ENCODE measurements at places on chromosomes 12 and 14.

GRCh38 chr12:109870648-109871047 is 9.7 kb downstream of the GLTP start:
- no peak for DNase-seq

DNA sequence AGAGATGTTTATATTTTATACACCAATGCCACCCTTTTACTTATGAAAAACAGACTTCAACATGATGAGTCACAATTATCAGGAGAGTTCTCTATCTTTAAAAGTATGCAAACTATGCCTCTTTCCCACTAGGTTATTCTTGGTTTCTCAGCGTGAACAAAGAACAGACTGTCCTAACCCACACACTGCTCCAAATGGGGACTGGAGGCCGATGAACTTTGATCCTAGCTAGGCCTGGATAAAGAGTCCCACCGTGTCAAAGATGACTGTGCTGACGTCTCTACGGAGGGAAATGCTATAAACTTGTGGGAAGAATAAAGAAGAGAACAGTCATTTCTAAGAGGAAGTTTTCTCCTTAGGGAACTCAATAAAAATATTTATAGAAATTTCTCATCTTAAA is 160.1 kb downstream of the EPS8 start:
- no peak for DNase-seq

GRCh38 chr12:39459027-39459434 is 16.1 kb upstream of the KIF21A start:
- DNase-seq, result no peak

DNA sequence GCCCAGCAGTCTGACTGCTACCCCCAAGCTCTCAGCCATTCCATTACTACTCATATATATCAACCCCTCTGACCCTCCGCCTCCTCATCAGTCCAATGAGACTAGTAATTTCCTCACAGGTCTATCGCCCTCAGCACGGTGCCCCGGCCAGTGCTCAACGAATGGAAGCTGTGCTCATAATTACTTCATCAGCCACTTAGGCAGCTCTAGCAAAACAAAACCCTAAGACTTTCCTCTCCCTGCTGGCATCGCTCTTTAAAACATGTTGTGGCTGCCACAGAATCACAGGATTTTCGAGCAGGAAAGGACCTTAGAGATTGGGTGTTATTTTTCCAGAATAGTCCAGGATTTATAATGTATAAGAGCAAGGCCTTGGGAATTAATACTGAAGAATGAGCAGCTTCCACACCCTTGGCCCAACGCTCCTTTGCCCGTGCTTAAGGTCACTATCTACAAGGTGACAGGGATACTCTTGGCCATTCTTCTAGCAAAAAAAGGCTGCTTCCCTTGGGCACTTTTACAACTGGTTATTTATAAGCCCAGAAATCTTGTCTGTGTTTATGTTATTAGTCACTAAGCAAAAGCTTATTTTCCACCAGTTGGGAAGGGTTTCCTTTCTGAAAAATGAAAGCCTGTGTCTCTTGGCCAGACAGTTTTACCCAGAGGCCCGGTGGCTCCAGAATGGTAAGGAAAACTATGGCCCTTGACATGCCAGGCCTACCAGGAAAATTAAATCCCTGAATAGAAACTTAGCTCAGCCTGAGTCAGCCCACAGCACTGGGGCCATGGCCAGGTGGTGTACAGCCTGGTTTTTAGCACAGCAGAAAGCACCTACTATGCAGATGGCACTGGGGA is 47.9 kb downstream of the NUAK1 start:
- no peak for DNase-seq

DNA sequence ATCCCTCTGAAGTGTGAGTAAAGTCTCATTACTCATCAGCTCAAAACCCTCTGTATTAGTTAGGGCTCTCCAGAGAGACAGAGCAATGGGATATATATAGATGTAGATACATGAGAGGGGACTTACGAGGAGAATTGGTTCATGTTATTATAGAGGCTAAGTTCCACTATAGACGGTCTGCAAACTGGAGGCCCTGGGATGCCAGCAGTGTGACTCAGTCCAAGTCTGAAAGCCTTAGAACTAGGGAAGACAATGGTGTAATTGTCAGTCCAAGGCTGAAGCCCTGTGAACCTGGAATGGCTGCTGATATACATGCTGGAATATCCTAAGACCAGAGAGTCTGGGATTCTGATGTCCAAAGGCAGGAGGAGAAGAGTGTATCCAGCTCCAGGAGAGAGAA is 57.3 kb upstream of the CEP83 start:
- DNase-seq, result no peak

- no peak for DNase-seq
Observed at GRCh38 chr12:120497524-120498150, 1.7 kb downstream of the DYNLL1 start.

GRCh38 chr12:124497658-124498057 is 69.8 kb downstream of the NCOR2 start:
- no peak for DNase-seq

GRCh38 chr14:100476012-100476822 is 111.0 kb downstream of the BEGAIN start:
- no peak for DNase-seq

- no peak for DNase-seq
Observed at GRCh38 chr12:104877103-104877705, 80.9 kb downstream of the SLC41A2 start.

DNA sequence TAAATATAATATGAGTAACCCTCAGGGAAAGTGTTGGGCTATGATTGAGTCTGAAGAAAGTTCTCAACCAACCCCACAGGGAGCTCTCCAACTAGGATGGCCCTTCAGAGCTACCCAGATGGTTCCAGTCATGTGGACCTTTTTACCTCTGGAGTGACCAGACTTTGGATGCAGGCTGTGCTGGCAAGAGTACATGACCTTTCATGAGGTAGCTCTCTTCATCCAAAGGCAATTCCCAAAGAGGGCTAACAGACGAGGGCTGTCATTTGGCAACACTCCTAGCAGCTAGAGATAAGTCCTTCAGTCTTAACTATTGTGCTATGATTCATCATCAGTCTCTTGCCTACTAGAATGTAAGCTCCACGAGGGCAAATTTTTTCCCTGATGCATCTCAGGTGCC is 75.4 kb downstream of the DUSP6 start:
- DNase-seq, result no peak

All from stimulated activated CD4-positive, alpha-beta T cell treated with anti-CD3 and anti-CD28 coated beads, Interleukin-2, amount 100 ng/mL, for 48 hours (primary cell).